ENCODE measurements at places on chromosomes 1 and 21. TPM values are rescaled to one million over a fixed set of nuclear protein-coding genes. Genes with fewer than 3 reads are reported as not detected.

DNA sequence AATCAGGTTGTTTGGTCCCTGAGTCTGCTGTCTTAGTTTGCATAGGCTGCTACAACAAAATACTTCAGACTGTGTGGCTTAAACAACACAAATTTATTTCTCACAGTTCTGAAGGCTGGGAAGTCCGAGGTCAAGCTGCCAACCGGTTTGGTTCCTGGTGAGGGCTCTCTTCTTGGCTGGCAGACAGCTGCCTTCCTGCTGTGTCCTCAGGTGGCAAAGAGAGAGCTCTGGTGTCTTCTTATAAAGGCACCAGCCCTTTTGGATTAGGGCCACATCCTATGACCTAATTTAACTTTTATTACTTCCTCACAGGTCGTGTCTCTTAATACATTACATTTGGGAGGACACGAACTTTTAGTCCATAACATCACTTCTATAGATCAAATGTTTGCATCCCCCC is 89.6 kb upstream of the CD34 start:
- DNase-seq = no peak

DNA sequence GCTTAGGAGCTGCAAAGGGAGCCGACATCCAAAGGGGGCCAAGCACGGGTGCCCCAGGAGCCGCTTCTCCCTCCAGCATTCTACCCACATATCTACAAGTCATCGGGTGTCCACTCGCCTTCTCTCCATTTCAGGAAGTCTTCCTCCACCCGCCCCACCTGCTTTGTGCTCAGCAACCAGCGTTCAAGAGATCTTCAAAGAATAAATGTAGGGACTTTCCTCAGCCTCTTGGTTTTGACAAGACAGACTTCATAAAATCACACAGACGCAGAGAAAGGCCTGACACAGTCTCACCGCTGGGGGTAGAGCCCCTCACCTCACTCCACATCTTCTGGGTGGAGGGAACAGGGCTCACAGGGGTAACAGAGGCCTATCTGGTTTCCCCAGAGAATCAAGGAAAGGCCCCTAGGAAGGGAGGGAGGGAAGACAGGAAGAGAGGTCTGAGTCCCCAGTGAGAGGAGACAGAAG is 49.5 kb downstream of the SSBP3 start:
- no peak for DNase-seq

- no peak for DNase-seq
Measured at GRCh38 chr21:37767984-37768383, 148.3 kb downstream of the KCNJ6 start.

GRCh38 chr21:36542312-36543101 is 62.6 kb upstream of the CLDN14 start:
- no peak for DNase-seq

DNA sequence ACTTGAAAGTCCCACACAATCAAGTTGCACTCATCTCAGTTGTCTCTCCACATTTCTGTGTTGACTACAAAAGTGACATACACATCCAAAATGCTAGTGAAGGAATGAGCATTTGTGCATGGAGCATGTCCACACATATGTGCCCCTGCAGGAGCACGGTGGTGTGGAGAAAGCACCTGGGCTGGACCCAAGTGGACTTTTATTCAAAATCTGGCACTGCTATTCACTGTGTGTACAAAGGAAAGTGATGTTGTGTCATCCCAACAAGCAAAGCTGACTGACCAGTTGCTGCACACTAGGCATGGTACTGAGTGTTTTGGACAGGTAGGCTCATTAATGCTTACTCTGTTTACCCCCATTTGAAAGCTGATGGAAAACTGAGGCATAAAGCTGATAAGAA is 19.3 kb downstream of the CEP104 start:
- no peak for DNase-seq

DNA sequence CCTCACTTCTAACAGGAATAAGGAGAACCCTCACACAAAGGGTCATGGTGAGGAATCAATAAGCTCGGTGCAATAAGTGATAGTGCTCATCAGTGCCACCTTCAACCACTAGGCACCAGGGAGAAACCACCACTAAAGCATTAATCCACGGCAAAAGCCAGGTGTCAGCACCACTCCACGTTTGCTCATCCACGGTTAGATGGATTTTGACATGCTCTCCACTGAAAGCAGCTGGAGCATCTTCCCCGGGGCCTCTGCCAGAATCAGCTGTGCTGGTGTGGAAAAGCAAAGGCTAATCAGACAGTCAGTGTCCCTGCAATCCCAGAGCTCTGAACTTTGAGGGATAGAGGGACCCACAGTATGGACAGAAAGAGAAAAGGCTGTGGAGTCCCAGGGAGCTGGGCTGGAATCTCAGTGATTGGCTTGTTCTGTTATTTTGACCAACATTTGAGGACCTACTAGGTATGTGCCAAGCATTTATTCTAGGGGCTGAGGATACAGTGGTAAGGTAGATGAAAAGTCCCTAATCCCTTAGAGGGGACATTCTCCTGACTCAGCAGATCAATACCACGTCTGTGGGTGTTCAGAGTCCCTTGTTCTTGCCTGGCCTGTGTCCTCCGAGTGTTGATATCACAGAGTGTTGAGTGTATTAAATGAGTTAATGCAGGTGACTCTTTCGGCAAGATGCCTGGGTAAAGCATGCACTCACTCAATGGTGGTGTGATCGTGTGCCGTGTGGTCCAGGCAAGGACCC is 41.3 kb downstream of the FHAD1 start:
- DNase-seq = no peak

GRCh38 chr1:228958121-228958520 is 222.8 kb downstream of the RHOU start:
- DNase-seq = no peak

- peak; percentile 81 for DNase-seq
Measured at GRCh38 chr1:159867664-159868026, 5.2 kb upstream of the VSIG8 start.

DNA sequence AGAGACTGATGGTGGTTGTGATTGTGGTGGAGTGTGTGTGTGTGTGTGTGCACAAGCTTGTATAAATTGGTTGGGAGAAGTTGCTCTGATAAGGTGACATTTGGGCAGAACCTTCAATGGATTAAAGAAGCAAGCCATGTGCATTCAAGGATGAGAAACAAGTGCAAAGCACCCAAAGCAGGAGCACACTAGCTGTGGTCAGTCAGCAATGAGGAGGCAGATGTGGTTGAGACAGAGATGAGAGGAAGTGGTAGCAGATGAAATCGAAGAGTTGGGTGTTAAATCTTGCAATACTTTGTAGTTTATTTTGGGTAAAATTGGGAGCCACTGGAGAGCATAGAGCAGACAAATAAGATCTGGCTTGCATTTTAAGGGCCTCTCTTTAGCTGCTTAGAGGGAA is 4.4 kb upstream of the PGBD5 start:
- DNase-seq = no peak

- no peak for DNase-seq
Measured at GRCh38 chr1:61097317-61097716, 15.0 kb downstream of the NFIA start.

GRCh38 chr1:188719735-188720134 is 1757.9 kb downstream of the BRINP3 start:
- DNase-seq = no peak

DNA sequence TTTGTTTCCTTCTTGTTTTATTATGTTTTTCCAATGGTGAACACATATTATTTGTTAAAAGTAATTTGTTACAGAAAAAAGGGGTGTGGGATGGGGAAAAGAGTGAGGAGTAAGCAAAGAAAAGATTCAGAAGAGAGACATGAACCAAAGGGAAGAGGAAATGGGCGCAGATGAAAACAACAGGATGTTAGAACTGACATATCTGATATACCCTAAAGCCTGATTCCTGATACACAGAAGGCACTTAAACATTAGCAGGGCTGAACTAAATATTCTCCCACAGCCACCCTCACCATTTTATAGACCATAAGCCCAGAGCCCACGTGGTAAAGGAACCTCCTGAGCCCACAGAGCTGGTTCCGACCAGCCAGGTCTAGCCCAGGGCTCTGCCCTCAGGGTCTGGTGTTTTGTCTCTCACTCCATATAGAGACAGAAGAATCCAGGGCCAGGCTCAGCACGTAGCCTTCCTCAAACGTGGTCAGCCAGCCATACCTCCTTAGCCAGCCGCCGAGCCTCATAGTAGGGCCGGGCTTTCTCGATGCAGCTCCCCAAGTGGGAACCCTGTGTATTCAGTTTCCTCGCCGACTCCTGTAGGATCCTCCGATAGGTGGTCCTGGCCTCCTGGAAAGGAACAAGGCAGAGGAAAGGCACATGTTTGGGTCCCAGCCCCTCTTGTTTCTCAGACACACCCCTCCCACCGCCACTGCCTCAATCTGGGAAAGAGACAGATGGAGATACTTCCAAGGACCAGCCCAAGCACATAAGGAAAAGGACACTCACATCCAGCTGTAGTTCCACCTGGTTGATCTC is 9.5 kb downstream of the SH3BP5L start:
- DNase-seq = no peak

- no peak for DNase-seq
Measured at GRCh38 chr1:23524716-23525401, 6.2 kb downstream of the E2F2 start.

DNA sequence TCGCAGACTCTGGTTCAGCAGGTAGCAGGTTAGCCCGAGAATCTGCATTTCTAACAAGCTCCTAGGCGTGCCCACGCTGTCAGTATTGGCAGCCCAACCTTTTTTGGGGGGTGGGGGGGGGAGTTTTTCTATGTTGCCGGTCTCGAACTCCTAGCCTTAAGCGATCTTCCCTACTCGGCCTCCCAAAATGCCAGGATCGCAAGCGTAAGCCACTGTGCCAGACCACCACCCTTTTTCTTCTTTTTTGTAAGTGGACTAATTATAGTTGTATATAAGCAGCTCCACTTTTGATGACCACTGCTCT is 480 bp upstream of the MIS18A start:
- DNase-seq = no peak

GRCh38 chr1:235047331-235047871 is 81.2 kb downstream of the TOMM20 start:
- no peak for DNase-seq

GRCh38 chr1:232980355-232980978 is 30.1 kb downstream of the NTPCR start:
- DNase-seq = no peak

GRCh38 chr1:206895837-206896242 is 1.4 kb upstream of the IL24 start:
- no peak for DNase-seq

DNA sequence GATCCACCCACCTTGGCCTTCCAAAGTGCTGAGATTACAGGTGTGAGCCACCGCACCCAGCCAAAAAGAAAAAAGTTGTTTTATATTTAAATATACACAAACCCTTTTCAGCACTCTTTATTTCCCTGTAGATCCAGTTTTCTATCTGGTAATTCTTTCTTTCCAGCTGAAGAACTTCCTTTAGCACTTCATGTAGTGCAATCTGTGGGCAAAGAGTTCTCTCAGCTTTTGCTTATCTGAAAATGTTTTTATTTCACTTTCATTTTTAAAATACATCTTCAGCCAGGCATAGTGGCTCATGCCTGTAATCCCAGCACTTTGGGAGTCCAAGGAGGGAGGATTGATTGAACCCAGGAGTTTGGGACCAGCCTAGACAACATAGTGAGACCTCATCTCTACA is 28.5 kb upstream of the HYI start:
- DNase-seq = peak; percentile 83

DNA sequence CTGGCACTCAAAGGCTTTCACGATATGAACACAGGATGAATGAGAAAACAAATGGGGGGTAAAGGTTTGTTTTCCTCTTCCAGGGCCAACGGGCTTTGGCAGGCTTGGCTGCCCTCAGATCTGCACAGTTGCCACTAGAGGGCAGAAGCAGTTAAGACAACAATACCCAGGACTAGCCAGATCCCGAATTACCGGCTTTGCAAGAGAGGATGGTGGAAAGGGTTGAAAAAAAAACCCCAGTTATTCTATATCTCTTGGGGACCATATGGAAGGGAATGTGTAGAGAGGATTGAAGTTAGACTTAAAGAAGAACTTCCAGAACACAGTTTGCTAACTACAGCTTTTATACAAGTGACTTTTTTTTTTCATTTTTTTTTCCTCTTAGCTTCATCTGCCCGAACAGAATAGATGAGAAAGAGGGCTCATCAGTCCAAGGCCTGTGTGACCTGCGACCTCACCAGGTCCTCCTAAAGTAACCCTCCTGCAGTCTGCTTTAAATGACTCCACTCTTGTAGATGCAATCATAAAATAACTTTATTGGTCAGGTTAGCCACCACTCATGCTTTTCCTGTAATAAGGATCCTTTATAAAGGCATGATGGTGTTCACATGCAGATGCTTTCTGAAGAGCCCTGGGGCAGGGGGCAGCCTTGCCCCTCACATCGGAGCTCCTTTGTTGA is 10.7 kb downstream of the FMOD start:
- DNase-seq = peak; percentile 91

- DNase-seq = no peak
Measured at GRCh38 chr1:16396591-16396990, 29.5 kb downstream of the SZRD1 start.

GRCh38 chr1:226436855-226437491 is 29.1 kb upstream of the PARP1 start:
- DNase-seq = no peak

GRCh38 chr1:31901838-31902509 is 36.2 kb downstream of the PTP4A2 start:
- no peak for DNase-seq

- no peak for DNase-seq
Measured at GRCh38 chr1:113279776-113280391, 110.4 kb upstream of the MAGI3 start.

DNA sequence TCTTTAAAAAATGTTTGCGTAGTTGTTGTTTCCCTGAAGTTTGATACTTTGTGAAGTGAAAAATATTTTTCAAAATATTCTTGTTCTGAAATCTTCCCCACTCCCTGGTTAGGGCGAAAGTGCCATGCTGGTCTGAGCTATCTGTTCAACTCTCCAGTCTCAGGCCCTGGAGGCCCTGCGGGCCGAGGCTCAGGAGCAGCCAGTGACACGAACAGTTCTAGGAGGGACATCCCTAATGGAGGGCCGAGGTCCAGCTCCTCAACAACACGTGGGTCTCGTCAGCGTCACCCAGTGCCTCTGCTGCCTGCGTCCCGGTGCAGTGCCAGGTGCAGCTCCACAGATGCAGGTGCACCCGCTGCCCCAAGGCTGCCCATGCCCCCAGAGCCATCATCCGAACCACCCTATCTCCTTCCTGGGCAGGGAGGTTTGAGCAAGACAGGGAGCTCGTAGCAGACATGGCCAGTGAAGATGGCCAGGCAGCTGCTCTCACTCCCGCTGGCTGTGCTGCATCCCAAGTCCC is 69.7 kb upstream of the COL6A1 start:
- DNase-seq = no peak

DNA sequence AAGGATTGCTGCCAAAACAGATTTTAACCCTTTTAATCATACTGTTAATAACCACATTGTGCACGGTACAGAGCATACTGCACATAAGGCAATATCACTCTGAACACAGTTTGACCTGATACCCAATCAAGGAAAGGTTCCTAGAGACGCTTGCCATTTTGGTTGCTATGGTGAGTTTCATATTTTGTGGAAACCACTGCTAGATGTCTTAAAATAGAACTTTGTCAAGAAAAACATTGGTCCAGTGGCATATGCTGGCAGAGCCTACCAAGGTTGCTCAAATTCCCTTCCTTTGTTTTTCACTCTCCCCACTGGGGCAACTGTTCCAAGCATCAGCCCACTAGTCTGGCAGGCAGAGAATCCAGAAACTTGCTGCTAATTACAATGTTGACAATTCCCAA is 114.8 kb upstream of the DPYD start:
- no peak for DNase-seq

Gene KIRREL1
- polyA plus RNA-seq = 44.6 TPM

Gene ZNF678
- 16.2 TPM for polyA plus RNA-seq

Gene ALX3
- polyA plus RNA-seq = not detected

Gene SPATA1
- polyA plus RNA-seq = 3.3 TPM
